Stimulated activated CD4-positive, alpha-beta T cell treated with anti-CD3 and anti-CD28 coated beads, Interleukin-15, amount 100 ng/mL, for 48 hours (primary cell): ENCODE measurements at places on chromosomes 4 and X.

DNA sequence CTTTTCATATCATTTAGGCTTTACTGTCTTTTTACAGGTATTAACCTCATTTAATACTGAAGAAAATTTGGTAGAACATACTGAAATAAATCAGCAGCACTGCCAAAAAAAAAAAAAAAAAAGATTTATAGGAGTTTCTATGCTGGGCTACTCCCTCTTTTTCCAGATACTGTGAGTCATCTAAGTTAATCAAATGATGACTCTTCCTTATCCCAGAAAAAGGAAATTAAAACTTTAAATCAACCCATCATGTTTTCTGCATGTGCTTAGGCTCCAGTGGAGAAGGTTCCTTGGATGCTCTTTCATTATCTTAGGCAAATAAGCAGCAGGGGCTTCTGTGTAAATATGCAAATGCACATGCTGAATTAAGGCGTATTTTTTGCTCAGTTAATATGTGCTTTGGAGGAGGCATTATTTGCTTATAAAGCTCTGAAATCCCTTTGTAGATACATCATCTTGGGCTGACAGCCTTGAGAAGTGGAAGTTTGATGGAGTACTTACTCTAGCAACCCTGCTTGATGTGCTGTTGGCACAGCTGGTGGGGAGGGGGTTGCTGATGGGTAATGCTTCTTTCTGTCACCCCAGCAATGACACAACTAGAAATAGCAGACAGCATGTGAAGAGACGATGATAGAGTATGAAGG, 136.1 kb downstream of the C4orf33 start:
- no peak for DNase-seq

GRCh38 chrX:21756785-21757529, 959 bp downstream of the SMPX start:
- DNase-seq: no peak

DNA sequence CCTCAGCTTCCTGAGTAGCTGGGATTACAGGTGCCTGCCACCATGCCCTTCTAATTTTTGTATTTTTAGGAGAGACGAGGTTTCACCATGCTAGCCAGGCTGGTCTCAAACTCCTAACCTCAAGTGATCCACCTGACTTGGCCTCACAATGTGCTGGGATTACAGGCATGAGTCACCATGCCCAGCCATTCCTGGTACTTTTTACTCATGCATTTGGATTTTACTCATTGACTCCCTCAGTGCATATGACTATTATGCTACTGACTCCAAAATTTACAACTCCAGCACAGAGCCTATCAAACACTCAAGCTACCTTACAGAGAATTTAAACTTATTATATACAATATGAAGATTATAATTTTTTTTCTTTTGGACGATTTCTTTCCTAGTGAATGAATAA, 199.9 kb downstream of the CXXC4 start:
- no peak for DNase-seq

DNA sequence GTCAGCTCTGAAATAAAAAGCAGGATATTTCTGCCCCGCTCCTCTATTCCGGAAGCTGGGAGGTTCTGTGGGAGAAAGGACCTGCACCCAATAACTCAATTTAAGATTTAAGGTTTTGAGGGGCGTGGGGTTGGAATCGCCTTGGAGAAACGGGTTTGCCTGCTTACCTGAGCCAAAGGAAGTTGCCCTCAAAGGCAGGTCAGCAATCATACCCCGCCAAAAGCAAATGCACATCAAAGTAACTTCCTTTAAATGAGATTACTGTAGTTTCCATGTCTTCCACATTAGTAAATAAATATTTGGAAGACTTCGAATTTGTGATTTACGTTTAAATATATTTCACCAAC, 978 bp upstream of the HS3ST1 start:
- DNase-seq: no peak

GRCh38 chr4:89712141-89712540, 124.8 kb downstream of the SNCA start:
- DNase-seq: no peak

DNA sequence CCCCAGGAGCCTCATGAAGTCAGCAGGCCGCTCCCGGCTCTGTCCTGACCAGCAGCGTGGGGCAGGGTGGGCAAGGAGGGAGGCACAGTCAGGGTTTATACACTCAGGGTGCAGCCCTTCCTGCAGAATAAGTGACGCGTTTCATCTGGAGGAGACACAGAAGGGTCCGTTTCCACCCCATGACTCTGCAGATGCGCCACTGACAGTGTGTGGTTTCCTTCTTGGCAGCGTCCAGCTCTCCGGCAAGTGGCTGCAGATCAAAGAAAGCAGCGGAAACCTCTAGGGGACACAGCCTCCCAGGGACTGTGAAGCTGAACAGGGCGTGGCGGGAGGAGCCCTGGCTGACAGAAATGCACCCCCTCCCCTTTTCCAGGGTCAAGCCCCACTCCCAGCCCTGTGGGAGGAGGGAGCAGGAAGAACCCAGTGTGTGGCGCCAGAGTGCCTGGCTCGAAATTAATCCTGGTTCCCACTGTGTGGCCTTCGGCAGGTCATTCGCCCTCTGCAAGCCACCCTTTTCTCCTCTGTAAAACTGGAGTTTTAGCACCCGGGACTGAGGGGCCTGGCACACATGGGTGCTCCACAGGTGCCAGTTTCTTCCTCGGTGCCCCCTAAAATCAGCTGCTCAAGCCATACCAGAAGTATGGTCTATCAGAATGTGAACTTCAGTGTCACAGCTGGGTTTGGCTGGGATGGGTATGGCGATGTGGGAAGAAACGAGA, 17.3 kb upstream of the TBC1D14 start:
- no peak for DNase-seq

- no peak for DNase-seq
Observed at GRCh38 chrX:31545726-31546125, 473.9 kb upstream of the FTHL17 start.

DNA sequence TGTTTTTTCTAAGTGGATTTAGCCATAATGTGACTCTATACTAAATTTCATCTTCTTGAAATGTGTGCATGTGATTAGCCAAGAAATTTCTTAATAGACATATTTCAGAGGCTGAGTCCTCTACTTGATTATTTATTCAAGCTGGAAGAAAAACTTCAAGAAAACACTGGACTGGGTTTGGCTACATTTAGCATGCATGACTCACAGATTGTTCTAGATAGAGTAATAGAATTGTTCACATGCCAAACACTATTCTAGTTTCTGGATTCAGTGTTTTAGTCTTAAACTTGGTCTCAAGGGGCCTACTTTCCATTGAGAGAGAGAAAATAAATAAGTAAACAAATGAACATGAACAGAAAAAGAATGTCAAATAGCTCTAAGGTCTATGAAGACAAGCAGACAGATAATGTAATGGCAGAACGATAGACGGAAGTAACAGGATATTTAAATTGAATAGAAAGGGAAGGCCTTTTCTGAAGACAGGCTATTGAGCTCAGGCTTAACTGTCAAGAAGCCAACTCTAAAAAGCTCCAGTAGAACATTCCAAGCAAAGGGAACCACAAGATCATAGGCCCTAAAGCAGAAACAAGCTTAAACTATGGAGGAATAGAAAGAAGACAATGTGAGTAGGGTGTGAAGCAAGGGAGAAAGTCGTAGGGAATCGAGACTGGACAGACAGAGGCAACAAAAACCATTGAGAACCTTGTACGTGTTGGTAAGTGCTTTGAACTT, 104.6 kb downstream of the TMEM144 start:
- DNase-seq: no peak

DNA sequence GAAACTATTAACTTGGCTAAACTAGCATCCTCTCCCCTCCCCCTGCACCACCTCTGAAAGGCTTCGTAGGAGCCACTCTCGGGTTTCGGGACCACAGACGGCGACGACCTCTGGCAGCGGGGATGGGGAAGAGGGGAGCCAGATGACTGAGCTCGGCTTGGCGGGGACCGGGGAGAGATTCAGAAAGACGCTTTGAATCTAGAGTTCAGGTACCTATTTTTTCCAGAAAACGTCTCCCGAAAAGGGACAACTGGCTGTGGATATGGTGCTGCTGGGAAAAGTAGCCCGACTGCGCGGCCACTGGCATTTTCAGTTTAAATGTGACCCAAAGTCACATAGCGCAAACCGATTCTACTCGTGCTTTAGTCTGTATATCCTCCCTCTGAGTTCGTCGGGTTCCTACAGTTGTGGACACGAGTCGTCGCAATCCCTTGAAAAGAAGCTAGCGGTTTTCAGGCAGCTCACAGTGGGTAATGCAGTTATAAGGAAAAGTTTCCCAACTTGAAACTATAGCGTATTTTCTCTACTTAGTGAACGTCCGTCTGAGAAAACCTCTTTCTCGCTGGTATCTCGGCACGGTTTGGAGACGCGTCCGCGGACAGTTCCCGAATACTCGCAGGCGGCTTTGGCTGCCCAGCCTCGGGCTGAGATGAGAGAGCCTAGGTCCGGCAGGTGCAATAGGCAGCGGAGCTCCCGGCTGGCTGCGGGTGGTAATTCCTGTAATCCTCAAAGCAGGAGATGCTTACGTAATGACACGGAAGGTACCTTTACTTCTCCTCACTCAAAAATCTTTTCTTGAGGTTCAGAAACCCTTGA, 1.3 kb downstream of the PARM1 start:
- DNase-seq: no peak

DNA sequence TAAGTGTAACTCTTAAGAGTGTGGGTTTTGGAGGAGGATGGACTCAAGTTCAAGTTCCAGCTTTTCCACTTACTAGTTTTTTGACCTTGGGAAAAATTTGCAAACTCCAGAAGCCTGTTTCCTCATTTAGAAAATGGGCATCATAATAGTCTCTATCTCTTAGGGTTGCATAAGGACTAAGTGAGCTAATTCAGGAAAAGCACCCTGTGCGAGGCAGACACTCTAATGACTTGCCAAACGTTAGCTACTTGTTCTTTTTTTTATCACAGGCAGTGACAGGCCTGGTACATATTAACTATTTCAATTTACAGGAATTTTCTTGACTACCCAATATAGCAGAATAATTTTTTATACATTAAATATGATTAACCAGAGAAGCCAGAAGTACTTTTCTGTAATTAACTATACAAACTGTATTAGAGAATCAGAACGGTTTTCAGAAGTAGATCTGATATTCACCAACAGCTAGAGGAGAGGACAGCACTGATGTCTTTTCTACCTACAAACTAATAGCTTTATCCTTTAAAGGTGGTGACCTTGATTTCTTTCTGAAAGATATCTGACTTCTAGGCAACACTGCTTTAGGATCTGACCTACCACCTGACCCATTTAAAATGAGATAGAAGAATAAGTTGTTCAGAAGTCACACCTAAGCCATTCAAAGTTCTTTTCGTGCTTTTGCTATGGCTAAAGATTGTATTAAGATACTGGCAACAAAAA, 139.6 kb upstream of the HAND2 start:
- DNase-seq: no peak

GRCh38 chr4:89558147-89558546, 250.5 kb upstream of the GPRIN3 start:
- no peak for DNase-seq
